ENCODE measurements at places on chromosomes 1 and 21.

- no peak for DNase-seq
These were observed 656 bp downstream of the SH2D2A start for GRCh38 chr1:156815961-156816422.

GRCh38 chr1:43446388-43446740, 7.4 kb downstream of the HYI start:
- no peak for DNase-seq

DNA sequence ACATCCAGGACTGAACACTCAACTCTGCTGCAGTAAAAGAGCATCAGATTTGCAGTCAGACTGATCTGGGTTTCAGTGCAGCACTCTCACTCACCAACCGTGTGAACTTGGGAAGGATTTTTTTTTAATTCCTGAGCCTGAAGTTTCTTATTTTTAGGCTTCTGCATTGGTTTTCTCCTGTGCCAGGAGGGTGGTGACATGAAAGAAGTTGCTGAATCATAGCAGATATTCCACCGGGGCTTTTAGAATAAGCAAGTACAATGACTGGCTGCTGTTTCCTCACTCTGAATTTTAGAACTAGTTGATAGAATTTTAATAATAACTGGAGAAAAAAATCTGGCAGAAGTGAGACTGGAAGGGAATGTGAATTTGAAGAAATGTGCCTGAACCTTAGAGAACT, 11.6 kb downstream of the ADAM30 start:
- DNase-seq: no peak

DNA sequence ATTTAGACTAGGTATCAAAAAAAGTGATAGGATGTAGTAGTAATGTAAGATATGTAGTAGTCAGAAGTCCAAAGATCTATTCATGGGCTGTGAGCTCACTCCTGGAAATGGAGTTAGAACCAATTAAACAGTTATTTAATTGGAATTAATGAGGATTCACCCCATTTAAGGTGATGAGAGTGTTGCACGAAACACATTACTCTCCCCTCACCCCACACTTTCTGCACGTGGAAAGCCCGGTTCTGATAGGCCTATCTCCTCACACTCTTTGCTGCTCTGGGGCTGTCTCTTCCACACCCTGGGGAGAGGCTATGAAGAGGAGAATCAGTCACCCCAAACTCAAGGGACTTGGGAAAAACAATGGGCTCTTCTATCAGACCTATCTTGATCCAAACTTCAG, 126.4 kb downstream of the HMGB4 start:
- DNase-seq: no peak

- DNase-seq: no peak
These were observed 64.9 kb upstream of the SYT6 start for GRCh38 chr1:114218361-114219171.

- DNase-seq: no peak
These were observed 1561.5 kb downstream of the MRPL39 start for GRCh38 chr21:24045775-24046215.

DNA sequence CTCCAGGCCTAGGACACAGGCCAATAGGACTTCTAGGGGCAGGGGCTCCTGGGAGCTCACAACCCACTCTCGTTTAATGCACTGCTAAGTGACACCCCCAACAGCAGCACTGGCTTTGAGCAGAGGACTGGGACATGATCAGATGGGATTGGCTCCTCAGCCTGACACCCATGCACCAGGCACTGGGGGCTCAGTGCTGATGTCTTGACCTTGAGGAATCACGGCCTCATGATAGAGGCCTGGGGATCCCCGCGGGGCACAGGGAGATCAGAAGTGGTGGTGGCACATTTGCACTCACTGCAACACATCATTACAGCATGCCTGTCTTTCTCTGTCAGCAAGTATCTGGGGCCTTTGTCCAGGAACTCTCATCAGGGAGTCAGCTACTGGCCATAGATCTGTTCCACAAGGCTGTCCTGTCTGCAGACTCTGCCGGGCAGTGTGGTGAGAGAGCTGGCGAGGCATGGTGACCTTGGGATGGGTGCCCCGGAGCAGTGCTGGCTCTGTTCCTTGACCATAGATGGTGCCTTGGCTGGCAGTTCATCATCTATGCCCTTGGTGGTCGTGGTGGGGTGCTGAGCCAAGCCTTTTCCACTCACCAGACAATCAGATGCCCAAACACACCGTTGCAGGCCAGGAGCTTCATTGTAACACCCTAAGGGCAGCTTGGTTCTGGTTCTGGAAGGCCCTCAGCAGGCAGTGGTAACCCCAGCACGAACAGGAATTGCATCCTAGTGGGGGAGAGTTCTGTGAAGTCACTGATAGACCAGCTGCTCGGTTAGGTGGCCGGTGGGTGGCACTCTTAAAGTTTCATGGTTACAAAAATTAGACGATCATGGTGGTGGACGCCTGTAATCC, 22.2 kb upstream of the PARP1 start:
- DNase-seq: no peak

DNA sequence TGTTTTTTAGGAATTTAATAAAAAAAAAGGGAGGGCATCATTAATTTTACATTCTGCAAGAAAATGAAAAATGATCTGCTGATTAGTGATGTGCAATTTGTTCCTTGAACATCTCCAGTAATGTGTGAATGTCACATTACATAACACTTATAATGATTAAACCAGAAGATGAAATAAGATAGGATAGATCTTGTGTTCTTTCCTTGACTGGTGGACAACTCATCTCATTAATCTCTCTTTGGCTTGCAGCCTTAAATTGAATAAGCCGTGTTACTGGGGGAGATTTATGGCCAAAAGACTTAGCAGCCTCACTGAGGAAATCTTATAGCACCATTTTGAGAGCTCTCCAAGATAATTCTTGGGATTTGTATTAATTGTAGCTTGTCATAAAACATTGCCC, 217.2 kb downstream of the ST6GALNAC3 start:
- DNase-seq: no peak

- no peak for DNase-seq
These were observed 220.1 kb downstream of the ST6GALNAC3 start for GRCh38 chr1:76294482-76295194.

DNA sequence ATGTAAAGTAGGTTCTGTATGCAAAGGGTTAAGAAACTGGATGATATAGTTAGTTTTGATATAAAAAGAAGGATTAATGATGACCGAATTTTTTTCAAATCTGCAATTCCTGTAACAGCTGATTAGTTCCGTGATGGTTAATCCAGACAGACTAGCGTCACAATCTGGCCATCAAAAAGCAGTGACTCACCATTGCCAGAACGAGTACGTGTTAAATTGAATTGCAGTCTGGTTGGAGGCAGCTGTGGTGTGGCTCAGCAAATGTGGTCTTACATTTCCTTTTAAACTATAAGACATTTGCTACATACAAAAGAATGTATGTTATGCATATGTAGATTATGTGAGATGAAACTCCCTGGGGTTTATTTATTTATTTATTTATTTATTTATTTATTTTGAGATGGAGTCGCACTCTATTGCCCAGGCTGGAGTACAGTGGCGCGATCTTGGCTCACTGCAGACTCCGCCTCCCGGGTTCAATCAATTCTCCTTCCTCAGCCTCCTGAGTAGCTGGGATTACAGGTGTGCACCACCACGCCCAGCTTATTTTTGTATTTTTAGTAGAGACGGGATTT, 139.8 kb downstream of the RYR2 start:
- DNase-seq: no peak

DNA sequence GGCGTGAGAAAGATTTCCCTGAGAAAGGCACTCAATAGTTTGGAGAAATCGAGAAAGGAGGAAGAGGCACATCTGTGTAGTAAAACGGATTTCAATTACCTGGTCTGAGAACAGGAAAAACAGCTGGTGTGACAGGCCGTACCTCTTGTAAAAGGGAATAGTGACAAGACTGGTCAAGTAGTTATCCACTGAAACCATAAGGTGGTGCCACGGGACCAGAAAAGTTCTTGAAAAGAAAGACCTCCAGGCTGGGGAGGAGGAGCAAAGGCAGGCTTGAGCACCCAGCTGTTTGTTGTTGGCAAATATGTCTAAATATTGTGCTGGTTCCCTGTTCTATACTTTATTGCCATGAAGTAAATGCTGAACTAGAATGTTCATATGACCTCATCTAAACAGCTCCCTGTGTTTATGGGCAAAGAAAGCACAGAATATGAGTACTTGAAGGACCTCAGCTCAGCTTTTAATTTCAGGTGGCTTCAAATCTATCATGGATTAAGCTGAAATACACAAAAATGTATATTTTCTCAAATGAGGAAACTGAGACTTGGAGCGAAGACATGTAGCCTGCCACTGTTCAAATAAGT, 4.0 kb downstream of the HAO2 start:
- no peak for DNase-seq

GRCh38 chr1:46699666-46700065, 19.2 kb downstream of the EFCAB14 start:
- DNase-seq: no peak

DNA sequence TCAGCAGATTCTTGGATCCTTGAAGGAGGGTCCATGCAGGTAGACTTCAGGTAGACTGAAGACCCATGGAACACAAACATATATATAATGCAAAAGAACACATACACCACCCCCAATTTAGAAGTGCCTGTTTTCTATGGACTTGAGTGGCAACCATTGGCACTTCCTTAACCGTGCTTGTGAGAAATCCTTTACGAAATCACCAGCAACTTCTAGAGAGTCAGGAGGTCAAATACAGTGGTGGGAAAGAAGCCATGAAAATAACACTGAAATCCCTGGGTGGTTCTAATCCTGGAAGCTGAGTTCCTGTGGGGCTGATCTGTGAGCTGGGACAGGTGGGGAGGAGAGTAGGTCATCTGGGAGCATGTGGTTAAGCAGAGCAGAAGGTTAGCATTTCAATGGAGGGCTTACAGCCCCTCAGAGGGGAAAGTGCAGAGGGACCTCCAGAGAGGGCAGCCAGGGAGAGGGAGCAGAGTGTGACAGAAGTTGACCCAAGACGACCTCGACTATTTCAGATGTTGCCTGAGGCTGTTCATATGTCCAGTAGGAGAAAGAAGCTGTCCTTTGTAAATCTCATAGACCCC, 13.0 kb upstream of the IL10 start:
- DNase-seq: no peak

DNA sequence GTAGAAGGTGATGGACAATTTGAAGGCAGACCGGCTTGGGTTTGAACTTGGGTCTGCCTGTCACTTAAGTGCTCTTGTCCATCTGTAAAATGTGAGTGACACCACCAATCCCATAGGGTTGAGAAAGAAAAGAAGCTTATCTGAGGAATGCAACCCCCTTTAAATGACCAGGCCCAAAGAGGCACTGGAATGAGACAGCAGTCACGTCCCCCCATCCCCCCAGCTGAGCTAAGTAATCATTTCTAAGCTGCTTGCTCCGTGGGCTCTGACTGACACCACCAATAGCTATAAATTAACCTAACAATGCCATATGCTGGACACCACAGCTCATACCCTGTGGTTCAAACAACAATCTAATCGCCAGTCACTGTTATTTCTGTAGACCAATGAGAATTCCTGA, 15.1 kb downstream of the LCA5L start:
- no peak for DNase-seq

DNA sequence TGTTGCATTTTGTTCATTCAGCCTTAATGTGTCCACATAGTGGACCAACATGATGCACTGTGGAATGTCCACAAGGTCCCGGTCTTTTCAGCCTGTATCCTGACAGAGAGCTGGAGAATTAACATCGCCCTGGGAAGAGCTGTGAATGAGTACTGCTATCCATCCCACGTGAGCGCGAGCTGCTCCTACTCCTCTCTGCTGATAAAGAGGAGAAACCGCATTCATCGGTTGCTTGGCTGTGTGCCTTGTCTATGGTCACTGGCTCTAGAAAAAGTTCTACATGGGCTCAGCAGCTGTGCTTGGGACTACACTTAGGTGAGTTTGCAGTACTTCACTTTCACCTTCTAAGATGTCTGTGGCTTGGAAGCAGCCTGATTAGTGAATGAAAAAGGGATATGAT, 31.1 kb upstream of the IGSF5 start:
- no peak for DNase-seq

GRCh38 chr21:16969636-16970035, 543.2 kb upstream of the CXADR start:
- DNase-seq: no peak

DNA sequence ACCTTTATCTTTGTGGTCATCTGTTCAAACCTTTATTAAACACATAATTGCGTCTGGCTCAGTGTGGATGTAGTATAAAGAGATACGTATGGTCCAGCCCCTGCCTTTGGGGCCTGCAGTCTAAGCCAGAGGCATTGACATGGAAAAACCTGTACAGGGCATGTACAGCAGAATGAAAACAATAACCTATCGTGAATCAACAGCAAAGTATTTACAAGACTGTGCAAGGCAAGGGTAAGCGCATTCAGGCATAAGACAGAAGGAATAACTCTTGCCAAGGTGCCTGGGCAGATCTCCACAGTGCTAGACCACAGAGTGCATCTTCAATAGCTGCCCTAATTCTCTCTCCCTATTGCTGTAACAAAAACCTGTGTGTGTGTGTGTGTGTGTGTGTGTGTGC, 35.5 kb downstream of the KIRREL1 start:
- no peak for DNase-seq

- DNase-seq: no peak
These were observed 52.3 kb upstream of the TBX15 start for GRCh38 chr1:119040489-119040888.

DNA sequence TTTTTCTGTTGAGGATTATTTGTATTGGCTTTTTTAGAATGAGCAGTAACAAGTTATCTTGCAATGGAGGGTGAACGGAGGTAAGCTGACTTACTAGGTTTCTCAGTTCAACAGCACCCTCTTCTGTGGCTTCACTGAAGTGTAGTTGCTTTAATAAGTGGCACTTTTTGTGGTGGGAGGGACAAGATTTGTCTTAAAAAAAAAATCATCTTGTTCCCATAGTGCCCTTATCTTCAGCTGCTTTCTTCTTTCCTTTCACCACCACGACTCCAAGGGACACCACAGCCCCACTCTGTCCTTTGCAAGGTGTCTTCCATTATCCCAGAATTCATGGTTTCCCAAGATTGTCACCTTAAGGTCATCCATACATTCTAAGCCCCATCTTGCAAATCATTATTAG, 92.9 kb downstream of the PIGK start:
- DNase-seq: no peak

DNA sequence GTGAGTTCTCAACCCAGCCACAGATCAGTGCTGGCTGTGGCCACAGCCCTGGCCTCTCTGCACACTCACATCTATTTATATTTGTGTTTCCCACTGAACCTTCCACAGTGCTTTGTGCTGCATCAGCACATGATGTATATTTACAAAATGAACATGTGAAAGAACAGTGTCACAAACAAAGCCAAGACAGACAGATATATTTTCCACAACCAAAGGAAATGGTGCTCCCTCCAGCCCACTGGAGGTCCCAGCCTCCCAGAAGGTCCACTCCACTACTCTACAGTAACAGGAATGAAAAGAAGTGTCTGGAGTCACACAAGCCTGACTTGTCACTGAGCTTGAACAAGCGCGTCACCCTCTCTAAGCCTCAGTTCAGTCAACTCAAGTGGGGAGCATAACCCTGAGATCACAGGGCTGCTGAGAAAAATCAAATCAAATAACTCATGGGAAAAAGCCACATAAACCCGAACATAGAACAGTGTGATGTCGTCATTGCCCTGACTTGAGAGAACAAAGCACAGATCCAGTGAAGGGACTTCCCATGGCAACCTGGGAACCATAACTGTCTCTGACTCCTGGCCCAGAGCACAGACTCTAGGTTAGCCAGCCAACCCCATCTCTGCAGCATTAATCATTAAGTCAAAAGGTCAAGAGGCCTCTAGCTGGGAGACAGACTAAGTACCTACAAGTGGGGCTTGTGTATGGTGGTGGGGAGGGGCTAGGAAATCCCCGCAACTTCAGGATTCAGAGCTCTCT, 121.2 kb downstream of the TRABD2B start:
- DNase-seq: no peak
